Stimulated activated CD4-positive, alpha-beta T cell treated with anti-CD3 and anti-CD28 coated beads, Interleukin-12 subunit alpha, Interleukin-12 subunit beta, amount 100 ng/mL, for 4 hours (primary cell): ENCODE measurements at places on chromosomes 12 and 14.

DNA sequence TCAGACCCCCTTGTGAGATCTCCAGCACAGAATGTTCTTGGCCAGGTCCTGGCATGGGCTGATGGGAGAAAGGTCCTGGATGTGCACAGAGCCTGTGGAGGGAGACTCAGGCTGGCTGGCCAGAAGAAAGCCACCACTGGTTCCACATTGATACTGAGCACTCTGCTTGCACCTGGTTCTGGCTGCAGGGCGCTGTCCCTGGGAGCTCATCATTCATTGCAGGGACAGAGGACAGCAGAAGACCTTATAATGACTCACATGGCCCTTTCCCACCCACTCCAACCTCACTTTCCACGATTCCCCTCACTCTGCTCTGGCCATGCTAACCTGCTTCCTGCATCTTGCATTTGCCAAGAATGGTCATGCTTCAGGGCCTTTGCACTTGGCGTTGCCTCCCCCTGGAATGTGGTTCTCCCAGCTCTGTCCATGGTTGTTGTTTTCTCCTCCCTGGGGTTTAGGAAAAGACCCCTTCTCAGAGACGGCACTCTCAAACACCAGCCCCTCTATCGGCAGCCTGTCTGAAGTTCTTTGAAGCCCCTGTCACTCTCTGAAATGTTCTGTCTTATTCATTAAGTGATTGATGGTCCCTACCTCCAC, 10.3 kb downstream of the KRT7 start:
- no peak for DNase-seq

DNA sequence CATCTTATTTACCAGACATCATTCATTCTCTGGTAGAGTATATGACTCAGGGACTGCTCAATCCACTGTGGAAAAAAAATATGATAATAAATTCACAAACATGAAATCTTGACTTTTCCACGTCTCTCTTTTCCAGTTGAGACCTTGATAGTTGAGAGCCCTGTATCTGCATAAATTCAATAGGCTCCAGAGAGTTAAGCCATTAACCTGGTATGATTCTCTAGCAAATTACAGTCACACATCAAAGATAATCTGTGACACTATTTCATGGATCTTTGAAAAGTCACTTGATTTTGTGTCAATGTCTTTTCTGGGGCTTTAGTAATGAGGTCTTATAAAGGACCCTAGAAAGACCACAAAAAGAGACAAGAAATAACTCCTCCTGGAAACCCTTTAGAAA, 154.2 kb upstream of the FOXG1 start:
- no peak for DNase-seq

GRCh38 chr14:36129181-36129580, 47.3 kb downstream of the PTCSC3 start:
- DNase-seq, result no peak

- DNase-seq, result no peak
These were observed 107.0 kb downstream of the VRK1 start for GRCh38 chr14:96904201-96904600.

DNA sequence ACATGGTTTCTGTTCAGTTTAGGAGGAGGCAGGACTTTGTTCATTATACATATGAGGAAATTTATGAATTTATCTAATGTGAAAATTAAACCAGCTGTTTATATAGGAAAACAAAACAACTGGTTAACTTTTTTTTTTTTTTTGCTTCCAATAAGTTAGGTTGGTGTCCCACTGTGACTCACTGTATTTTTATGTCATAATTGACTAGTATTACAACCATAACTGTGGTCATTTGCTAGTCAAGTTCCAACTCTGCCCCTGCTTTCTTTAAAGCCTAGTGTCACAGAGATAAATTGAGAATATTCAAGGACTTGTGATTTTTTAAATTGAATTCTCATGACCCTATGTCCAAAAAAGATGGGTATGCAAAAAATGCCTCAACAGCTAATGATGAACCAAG, 227.7 kb downstream of the BCAT1 start:
- DNase-seq, result no peak
